ENCODE measurements at places on chromosomes 6 and 20.

DNA sequence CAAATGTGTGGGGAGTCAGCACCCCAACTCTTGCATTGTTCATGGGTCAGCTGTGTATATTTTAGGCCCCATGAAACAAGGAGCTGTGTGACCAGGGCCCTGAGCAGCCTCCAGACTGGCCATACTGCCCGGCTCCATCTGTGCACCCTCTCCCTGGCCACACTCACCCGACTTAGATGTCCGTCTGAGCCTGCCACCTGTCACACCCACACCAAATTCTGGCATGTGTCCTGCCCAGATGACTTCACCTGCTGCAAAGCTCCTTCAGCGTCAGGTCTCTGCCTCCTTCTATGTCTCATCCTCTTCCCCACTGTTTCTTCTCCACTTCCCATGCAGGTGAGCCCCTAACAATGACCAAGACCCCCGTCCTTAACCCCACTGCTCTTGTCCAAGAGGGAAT is 88.1 kb upstream of the THBS2 start:
- DNase-seq, result no peak

DNA sequence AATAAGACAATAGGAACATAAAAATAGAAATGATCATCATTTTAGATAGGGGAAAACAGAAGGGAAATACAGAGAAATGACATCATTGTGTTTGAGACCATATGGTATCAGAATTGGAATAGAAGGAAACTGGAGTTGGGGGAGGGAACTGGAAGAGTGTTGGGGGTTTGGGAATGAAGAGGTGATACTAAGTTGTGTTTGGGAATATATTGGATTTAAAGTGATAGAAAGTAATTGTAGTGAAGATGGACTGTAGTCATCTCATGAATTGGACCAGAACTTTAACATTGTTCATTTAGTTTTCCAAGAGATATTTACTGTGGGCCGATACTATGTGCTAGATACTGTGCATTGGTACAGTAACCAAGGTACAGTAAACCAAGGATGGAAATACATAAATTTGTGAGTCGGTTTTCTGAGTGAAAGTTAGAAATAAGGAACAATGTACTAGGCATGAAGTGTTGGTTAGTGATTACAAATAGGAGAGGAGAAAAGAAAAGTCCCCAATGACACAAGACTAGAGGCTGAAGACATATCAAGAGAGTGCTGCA is 32.3 kb downstream of the KCNQ5 start:
- no peak for DNase-seq

DNA sequence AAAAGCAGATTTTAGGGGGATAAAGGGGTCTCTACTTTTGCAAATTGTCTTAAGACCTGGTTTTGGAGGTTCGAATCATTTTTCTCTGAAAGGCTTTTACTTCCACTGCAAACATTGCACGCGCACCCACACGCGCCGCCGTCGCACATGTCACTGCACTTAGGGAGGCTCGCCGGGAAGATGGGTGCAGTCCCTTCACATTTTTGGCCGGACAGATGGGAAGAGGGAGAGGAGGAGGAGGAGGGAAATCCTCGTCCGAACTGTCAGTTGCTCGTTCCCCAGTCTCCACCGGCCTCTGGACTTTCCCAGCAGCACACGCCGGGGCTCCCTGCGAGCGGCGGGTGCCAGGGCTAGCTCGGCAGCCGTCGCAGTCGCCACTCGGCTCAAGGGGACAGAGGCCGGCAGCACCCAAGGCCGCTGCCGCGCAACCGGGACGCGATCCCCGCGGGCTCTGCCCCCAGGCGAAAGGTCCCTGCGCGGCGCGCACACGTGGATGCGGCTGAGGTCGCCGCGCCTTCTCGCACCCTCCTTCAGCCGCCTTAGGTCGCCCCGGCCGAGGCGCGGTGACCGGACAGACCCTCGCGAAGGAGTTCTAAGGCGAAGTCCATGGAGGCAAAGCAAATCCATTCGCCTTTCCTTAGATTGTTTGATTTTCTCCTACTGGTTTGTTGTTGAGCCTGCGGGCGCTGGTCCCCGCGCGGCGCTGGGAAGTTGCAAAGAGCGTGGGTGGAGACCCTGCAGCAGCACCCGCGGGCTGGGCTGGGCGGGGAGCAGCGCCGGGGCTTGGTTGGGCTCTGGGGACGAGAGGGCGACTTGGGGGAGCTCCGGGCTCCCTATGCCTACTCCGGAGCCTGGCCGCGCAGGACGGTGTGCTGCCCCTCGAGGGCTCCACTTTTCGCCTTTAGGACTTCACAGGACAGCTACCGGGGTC is 1.2 kb downstream of the MYB start:
- no peak for DNase-seq

- no peak for DNase-seq
Observed at GRCh38 chr20:31739550-31739977, 474 bp downstream of the TPX2 start.

DNA sequence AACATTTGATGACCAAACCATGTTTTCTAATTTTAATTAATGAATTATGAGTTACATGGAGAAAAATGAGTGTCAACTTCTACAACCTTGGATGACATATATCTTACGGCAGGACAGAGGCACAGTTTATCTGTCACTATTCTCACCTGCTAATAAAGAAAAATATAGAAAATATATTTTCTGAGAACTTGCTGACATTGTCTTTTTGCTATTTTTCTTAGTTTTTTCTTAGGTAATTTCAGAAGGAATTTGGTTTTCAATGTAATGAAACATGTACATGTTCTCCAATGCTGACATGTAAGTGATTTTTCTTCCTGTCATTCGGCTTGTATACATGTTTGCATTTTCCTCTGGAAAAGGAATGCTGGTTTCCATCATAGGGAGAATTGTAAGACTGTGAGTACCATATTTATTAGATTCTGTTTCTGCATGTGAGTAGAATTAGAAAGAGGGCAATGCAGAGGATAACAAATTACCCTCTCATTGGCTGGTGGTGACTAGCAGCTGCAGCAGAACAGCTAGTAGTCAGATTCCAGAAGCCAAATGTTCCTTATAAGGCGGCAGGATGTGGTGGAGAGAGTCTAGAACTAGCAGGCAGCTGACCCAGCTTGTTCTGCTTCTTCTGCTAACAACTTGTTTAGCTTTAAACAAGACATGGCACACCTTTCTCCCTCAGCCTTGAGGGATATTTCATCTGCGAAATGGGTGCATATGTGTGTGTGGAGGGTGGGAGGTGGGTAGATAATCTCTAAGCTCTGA is 132.8 kb upstream of the SPACA1 start:
- DNase-seq, result no peak

GRCh38 chr6:16651871-16652270 is 109.4 kb downstream of the ATXN1 start:
- DNase-seq, result no peak

- DNase-seq, result no peak
Observed at GRCh38 chr6:77763124-77763523, 110.3 kb downstream of the MEI4 start.

GRCh38 chr20:54324041-54324440 is 116.2 kb downstream of the PFDN4 start:
- DNase-seq, result no peak

GRCh38 chr6:27136077-27136644 is 111.3 kb upstream of the PRSS16 start:
- no peak for DNase-seq

- DNase-seq, result no peak
Observed at GRCh38 chr20:46028110-46028509, 905 bp upstream of the SLC12A5 start.

DNA sequence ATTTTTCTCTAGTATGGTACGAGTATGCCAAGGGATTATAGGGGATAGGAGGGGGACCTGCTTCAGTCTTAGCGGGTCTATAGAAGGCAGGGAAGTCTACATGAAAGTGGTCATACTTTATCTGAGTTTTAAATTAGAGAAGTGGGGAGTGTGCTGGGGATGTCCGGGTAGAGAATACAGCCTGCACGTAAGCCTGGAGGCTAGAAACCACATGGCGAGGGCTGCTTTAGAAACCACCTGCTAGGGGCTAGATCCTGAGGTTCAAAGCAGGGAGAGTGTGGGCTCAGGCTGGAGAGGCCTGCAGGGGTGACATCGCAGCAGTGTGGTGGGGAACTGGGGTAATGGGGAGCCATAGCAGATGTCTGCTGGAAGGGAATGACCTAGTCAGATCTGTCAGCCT is 85.2 kb downstream of the VEGFA start:
- DNase-seq, result no peak

GRCh38 chr6:159720708-159721107 is 6.6 kb upstream of the WTAP start:
- DNase-seq, result no peak

GRCh38 chr6:1535295-1535694 is 74.4 kb upstream of the FOXC1 start:
- DNase-seq, result no peak

GRCh38 chr6:51855310-51856082 is 231.9 kb downstream of the PKHD1 start:
- peak; percentile 21 for DNase-seq

DNA sequence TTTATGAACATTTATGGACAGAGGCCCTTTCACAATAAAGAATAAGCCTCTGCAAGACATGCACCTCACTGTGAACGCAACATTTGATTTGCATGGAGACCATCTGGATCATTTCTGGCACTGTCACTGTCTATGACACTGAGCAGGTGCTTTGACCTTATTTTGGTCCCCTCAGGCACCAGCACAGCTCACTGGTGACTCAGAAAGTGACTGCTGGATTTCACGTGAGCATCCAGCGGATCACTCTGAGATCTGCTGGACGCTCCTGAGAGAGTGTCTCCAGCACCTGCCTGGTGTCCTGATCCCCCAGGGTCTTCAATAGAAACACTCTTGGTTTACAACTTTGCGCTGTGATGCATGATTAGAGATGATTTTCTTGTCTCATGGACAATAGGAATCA is 375.7 kb downstream of the TENT5A start:
- DNase-seq, result no peak

- DNase-seq, result peak; percentile 93
Observed at GRCh38 chr6:26421259-26422144, 18.8 kb upstream of the BTN3A3 start.

GRCh38 chr20:17652411-17652810 is 29.6 kb downstream of the RRBP1 start:
- DNase-seq, result no peak

DNA sequence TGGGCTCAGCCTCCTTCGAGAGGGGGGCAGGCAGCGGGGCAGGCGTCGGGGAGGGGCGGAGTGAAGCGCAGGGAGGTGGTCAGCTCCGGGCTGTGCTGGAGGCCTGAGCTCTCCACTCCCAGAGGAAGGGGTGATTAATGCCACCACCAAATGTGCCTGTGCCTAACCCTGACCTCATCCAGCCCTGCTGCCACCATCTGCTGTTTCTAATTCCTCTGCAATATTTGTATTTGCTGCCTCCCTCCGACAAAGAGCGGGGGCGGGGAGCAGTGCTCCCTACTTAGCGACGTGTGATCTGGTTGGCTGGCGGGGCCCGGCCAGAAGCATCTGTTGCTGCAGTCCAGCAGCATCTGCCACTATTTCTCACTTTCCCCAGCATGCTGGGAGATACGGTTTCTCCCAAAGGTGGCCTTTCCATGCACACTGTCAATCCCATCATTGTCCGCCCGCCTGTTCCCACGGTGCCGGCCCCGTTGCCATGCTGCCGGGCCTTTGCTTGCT is 47.0 kb downstream of the DLL1 start:
- no peak for DNase-seq

GRCh38 chr6:115899730-115900282 is 160.9 kb downstream of the FRK start:
- no peak for DNase-seq

DNA sequence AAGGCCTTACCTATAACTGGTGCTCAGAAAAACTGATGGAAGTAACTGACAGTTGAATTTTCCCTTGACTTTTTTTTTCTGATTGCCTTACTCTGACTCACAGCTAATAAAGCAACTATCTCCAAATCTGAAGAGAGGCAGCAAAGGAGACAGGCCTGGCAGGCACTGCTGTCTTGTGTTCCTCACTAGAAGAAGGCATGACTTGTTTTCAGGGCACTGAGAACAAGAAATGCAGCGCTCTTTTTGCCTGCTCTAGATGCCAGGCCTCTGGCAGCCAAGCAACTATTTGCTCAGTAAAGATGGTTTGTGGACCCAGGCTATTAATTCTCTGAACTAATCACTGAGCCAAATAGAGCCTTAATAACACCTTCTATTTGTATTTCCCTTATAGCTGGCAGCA is 155.1 kb downstream of the PRDM13 start:
- no peak for DNase-seq
